ENCODE measurements at places on chromosomes 1 and 21.

GRCh38 chr1:24470592-24470991, 32.0 kb upstream of the RCAN3 start:
- DNase-seq = no peak

GRCh38 chr1:23661887-23662286, 29.7 kb upstream of the RPL11 start:
- no peak for DNase-seq

GRCh38 chr1:206834711-206835110, 30.7 kb upstream of the IL20 start:
- peak; percentile 8 for DNase-seq

- no peak for DNase-seq
Observed at GRCh38 chr1:4170548-4171340, 270.7 kb upstream of the C1orf174 start.

- DNase-seq = no peak
Observed at GRCh38 chr1:215807218-215807617, 240.1 kb downstream of the KCTD3 start.

- DNase-seq = no peak
Observed at GRCh38 chr1:27057801-27058625, 45.4 kb upstream of the TENT5B start.

GRCh38 chr1:2950926-2951305, 70.4 kb upstream of the ACTRT2 start:
- no peak for DNase-seq

DNA sequence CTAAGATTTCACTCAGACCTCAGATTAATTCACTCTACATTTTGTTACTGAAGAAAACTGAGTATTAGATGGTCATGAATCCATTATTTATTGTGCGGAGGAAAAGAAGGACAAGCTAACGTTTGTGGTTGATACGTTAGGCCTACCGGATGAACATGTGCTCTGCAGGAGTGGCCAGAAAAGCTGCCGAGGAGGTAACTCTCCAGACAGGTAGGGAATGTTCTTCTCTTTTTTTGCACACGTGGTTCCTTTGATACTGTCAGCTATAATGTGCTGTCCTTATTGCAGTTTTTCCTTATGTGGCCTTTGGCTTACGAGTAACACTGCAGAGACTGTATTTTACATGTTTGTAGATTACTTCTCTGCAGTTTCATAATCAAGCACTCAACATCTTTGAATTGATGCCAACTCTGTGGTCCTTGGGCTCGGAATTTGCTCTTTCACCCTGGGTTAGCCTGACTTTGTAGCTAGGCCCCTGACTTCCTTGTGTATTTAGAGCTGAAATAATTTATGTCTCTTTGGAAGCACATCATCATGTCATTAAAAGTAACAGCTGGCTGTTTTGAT, 13.6 kb downstream of the MTR start:
- no peak for DNase-seq

- no peak for DNase-seq
Observed at GRCh38 chr1:115544131-115544530, 97.6 kb upstream of the VANGL1 start.

DNA sequence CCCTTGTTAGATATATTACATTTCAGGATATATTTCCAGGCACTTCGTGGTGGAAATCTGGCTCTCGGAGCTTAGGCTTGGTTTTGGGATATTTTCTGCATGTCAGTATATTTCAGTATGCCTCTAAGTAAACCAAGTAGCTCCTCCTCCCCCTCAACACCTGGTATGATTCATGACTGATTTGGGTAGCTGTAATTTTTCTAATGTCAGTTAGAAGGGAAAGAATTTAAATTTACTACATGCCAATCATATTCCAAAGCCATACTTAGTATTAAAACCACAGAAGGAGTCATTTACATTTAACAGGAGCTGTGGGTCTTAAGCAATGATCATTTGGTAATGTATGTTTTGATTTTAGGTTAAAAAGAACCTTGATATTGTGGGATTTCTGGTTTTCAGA, 40.6 kb downstream of the ST6GALNAC3 start:
- no peak for DNase-seq

DNA sequence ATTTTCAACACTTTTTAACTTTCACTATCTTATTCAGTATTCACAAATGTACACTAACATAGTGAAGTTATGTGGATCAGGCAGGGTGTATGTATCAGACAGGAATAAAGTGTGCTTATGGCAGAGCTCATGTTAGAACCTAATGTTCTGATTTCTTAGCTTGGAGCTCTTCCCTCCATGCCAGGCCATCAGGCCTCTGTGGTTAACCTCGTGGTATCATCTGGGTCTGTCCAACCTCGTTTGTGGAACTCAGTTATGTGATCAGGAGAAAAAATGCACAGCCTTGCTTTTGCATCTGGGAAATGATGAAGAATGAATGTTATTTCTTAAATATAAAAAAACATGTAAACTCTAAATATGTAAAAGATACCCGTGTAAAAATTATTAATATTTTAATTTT, 86.9 kb downstream of the MPZL1 start:
- DNase-seq = no peak

DNA sequence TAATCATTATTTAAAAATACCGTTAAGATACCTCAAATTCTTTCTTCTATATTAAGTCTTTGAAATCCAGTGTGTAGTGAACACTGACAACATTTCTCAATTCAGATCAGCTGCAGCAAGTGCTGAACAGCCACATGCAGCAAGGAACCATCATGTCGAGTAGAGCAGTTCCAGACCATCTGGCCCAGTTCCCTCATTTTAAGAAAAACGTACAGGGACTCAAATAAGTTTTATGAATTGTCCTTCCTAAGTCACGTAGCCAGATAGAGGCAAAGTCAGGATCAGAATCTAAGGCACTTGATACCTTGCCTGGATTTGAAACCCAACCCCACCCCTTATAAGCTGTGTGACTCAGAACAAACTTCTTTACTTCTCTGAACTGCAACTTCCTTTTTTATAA, 132.4 kb downstream of the PROX1 start:
- DNase-seq = no peak

- DNase-seq = no peak
Observed at GRCh38 chr21:45502600-45502999, 39.6 kb downstream of the SLC19A1 start.

DNA sequence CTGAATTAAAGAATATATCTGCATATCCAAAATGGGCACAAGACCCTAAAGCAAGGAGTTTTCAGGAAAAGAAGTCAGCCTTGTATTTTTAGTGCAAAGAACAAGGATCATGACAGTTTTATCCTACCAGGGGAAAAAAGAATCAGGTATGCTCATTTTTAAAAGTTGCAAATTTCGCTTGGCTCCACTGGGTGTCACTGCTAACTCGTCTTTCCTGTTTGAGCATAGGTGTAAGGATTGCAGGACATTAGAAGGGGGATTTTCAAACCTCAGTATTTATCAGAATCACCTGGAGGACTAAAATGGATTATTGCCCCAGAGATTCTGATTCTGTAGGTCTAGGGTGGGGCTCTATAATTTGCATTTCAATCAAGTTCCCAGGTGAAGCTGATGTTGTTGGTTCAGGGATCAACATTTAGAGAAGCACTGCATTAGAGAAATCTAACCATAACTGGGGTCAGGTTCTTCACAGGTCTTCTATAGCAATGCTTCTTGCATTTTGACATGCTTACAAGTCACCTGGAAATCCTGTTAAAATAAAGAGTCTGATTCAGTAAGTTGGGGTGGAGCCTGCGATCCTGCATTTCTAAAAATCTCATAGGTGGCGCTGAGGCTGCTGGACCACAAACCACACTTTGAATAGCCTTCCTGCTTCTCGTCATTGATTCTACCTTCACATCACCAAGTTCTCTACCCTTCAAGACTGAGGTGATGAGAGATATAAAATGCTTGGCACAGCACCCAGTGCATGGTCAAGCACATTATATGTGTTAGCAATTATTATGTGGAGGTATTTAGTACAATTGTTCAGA, 39.6 kb downstream of the NUF2 start:
- peak; percentile 1 for DNase-seq

- DNase-seq = no peak
Observed at GRCh38 chr1:48066936-48067335, 69.8 kb upstream of the TRABD2B start.

DNA sequence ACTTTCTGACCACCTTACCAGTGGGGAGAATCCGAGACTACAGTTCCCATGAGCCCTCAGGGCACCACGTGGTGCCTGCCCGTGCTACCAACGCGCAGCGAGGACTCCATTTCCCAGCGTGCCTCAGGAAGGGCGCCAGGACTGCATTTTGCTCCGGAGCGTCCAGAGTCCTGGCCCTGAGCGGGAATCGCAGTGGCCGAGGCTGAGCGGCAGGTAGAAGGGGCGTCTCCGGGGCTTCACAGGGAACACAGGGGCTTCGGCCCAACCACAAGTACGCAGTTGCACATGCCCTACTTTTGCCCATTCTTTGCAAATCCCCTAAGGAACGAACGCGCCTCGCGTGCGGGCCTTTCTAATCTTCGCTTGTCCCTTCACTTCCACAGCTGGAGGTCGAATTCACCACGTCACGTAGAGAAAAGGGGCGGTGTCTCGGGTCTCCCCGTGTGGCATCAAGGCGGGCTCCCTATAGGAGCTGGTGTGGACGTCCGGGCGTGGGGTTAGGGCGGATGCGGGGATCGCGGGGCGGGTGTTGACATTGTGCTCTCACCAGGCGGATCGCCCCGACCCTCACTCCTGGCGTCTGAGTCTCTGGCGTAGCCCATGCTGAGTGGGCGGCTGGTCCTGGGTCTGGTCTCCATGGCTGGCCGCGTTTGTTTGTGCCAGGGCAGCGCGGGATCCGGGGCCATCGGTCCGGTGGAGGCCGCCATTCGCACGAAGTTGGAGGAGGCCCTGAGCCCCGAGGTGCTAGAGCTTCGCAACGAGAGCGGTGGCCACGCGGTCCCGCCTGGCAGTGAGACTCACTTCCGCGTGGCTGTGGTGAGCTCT, at the start of gene BOLA1:
Gene BOLA1, plus strand, starts transcription at position 109 of the 825 bp plus-strand sequence. Its CDS starts 492 bp downstream, at position 601.
- peak; percentile 84 for DNase-seq

- no peak for DNase-seq
Observed at GRCh38 chr1:47769295-47769694, 227.9 kb downstream of the TRABD2B start.

- no peak for DNase-seq
Observed at GRCh38 chr1:54795841-54796468, 5.2 kb downstream of the TTC22 start.

DNA sequence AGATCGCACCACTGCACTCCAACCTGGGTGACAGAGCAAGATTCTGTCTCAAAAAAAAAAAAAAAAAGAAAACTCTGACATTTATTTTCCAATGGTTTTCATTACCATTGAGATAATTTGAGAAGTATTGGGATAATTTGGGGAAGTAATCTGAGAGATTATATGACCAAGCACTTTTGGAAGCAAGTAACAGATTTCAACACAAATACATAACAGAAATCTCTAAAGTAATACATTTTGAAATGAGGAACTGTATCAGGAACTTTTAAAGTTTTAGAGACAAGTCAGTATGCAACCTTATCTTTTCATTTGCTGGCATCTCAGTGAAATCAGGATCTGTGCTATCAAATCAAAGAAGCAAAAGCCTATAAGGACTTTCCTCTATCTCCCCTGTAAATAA, 25.4 kb upstream of the SLC16A1 start:
- DNase-seq = no peak

DNA sequence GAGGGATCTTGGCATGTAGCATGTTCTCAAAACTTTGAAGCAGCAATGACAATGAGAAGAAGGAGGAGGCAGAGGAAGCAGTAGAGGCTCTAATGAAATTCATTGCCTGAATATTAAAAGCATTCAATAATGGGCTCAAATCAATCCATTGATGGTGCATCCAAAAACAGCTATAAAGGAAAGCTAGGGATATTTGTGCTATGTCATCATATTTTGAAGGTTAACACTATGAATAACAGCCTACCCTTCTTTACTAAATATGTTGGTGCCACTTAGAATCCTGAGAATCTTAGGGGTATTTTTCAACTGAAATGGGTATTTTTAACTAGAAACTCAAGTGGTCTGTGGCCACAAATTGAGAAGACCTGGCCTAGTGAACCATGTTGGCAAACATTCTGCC, 153.7 kb downstream of the SETD4 start:
- DNase-seq = no peak

GRCh38 chr1:167987174-167987573, 50.3 kb upstream of the MPC2 start:
- DNase-seq = no peak

GRCh38 chr1:43275826-43276620, 6.2 kb downstream of the TMEM125 start:
- DNase-seq = no peak

DNA sequence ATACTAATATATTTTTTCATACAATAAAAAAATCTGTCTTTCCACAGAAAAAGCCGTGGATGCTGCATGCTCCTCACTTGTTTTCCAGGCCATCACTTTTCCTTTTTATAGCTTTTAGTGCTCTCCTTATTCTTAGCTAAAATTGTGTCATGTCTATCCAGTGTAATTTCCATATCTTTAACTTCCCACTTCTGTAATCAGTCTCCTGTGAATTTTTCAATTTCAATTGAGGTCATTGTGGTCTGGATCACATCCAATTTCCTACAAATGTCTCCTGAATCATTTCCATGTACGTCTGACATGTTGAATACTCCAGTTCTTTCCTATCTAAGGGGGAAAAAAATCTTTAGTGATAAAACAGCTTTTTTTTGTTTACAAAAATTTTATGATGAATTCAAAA, 838.2 kb upstream of the B3GALT2 start:
- no peak for DNase-seq

DNA sequence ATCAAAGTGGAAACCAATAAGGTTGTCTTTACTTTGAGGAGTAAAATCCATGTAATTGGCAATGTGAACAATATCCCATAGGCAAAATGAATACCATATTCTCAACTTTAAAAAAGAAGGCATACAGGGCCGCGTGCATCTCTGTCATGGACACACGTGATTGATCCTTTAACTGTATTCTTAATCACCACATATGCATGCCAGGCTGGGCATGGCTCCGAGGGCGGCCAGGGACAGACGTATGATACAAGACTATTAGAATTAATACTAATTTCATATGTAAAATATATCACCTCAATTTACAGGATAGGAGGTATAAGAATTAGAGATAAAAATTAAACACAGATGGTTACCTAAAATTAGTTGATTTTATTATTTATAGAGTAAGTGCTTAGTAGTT, 11.2 kb downstream of the RGS21 start:
- DNase-seq = no peak

DNA sequence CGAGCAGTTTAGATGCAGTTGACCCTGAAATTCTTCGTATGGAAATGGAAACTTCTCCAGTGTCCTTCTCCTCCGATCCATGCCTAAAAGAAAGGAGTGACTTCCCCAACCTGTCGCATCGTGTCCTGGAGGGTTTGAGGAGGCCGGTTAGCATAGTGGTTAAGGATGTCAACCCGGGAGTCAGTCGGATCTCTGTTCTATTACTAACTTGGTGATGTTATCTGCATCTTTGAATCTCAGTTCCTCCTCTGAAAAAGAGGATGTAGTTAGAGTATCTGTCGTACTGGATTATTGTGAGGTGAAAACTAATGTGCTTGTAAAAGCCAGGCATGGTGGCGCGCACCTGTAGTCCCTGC, 684 bp downstream of the ZBTB8B start:
- DNase-seq = no peak

Data from CD4-positive, alpha-beta T cell treated with Interleukin-12 subunit alpha and Interleukin-12 subunit beta, for 1 hour (primary cell).